GOT3 (cell line): ENCODE measurements at places on chromosomes 13 and 19.

DNA sequence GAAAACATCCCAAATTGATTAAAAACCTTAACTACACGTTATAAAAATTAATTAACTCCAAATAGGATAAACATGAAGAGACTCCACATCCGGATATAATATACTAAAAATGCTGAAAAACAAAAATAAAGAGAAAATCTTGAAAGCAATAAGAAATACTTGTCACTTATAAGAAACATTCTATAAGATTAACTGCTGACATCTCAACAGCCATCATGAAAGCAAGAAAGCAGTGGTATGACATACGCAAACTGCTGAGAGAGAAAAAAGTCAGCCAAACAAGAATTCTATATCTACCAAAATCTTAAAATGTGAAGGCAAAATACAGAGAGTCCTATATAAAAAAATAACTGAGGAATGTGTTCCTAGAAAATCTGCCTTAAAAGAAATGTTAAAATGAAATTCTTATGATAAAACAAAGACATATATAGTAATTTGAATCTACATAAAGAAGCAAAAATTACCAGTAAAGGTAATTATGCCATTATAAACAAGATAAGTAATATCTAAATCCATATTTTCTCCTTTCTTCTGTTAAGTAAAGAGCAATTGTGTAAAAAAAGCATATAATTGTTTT lies 1851.1 kb downstream of the PCDH9 start:
- DNase-seq, result no peak

DNA sequence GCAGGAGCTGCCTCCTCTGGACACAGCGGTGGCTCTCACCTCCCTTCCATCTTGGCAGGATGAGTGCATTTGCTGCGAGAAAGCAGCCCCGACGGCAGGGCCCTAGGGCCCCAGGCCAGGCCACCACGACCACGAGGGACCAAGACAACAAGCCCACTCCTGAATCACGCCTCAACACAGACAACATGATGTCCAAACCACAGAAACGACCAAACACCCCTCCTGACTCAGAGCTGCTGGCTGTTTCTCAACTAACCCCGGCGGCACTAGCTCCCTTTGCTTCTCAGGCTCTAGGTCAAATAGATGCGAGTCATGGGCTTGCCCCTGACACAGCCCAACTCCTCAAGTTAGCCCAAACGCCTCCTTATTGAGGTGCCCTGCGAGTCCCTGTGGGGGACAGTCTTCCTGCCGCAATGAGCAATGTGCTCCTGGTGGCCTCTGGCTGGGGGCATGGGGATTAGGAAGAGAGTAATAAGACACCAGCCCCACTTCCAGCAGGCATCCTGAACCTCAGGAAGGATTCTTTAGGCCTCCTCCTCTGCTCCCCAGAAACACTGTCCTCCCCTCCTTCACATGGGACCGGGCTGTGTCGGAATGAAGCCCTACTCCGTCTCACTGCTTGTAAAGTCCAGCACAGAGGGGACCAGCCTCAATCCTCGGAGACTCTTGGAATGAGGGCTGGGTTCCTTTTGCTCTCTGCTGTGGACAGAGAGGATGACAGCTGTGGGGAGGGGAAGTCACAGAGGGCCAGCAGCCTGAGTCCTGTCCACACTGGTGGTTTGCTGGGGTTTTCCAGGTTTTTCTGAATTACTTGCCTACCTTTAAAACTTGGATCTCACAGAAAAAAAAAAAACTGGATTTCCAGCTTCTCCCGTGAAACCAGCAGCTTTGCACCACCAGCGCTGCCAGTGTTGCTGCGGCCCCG lies 6.9 kb upstream of the ATF5 start:
- no peak for DNase-seq

- DNase-seq, result no peak
Observed at GRCh38 chr13:106499896-106500295, 35.6 kb downstream of the EFNB2 start.

DNA sequence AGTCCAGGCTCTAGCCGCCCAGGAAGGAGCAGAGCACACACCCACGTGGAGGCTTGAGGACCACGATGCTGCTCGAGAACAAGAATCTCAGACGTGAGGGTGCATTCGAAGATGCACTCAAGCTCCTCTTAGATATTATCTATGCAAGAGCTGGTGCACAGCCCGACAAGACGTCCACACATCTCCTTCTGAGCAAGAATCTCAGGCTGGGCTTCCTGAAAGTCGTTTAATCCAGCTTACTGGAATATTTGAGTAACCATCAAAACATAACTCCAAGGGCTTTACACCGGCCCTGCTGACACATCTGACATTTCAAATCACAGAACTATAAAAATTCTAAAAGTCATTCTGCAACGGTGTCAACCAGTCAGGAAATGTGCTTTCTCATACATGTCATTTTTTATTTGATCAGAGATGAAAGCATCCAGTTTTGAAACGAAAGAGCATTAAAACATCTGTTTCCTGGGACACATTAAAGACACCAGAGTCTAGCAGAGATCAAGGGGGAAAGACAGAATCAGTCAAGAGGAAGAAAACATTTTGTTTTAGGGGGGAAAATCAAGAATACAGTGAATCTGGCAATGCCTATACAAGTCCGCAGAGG lies 177.7 kb upstream of the IRS2 start:
- DNase-seq, result no peak

- DNase-seq, result no peak
Observed at GRCh38 chr19:50449236-50449899, 16.7 kb downstream of the MYBPC2 start.

GRCh38 chr19:37227996-37228395 lies 10.0 kb downstream of the ZNF383 start:
- DNase-seq, result no peak

GRCh38 chr19:1825909-1826556 lies 14.0 kb upstream of the ATP8B3 start:
- DNase-seq, result no peak

DNA sequence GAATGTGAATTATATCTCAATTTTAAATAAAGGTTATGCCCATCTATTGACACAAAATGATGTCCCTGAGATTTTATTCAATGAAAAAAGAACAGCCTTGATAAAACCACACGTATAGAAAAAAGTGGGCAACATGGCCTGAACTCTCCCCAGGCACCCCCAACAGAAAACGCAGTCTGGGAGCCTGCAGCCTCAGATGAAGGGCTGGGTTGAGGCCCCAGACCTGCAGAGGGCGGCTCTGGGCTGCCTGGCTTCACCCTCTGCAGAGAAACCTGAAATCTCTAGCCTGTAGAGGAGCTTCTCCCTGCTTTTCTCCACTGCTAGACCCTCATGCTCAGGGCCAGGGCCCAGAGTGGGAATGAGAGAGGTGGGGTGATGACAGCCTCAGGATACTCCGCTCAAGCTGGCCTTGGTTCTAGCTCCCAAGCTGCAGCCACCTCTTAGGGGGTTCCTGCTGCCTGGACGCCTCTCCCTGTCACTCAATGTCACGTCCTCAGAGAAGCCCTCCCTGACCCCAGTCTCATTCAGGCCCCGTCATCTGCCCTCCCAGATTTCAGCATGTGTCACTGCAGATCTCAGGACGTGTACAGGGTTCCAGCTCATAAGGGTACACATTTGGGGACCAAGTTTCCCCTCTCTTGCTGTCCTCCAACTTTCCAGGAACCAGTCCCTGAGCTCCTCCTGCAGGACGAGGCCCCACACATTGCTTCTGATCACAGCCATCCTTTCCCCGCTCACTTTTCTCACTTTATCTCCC lies 1.8 kb downstream of the MBD3 start:
- no peak for DNase-seq

- no peak for DNase-seq
Observed at GRCh38 chr13:40023595-40024203, 368.2 kb downstream of the COG6 start.

DNA sequence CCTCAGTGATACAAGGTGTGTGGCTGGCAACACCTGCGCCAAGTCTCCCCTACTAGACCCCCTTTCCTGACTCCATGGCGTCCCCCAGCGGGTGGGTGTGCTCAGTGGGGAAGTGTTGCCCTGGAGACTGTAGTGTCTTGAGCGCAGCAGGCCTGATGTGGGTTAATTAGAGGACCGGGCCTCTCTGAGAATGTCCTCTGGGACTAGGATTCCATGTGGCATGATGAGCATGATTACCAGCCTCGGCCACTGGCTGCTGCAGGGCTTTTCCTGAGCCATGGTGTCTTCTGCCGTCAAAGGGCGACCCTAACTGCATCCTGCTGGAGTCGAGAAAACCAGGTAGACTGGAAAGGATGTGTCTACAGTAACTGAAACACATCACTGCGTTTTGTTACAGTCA lies 28.1 kb downstream of the MICOS13 start:
- DNase-seq, result no peak
